ENCODE measurements at places on chromosomes 11 and 22. TPM values are rescaled to one million over a fixed set of nuclear protein-coding genes. Genes with fewer than 3 reads are reported as not detected.

- H3K27ac ChIP-seq = no peak overlapping the region
- peaks cover 15% of the 10 kb centered on the region for H3K4me1 ChIP-seq
- H3K36me3 ChIP-seq = no peaks in the 10 kb centered on the region
- no peak for DNase-seq
- no peaks in the 10 kb centered on the region for H3K27me3 ChIP-seq
These were observed 91.7 kb upstream of the CSNK2A3 start for GRCh38 chr11:11444804-11445131.

- no peak overlapping the region for H3K27ac ChIP-seq
- H3K36me3 ChIP-seq = no peaks in the 10 kb centered on the region
- H3K27me3 ChIP-seq = no peaks in the 10 kb centered on the region
- no peaks in the 10 kb centered on the region for H3K4me1 ChIP-seq
These were observed 20.4 kb upstream of the C11orf87 start for GRCh38 chr11:109401545-109401944.

GRCh38 chr22:31106731-31107177 lies 614 bp downstream of the SELENOM start:
- no peaks in the 10 kb centered on the region for H3K27me3 ChIP-seq
- H3K4me1 ChIP-seq = peaks cover 11% of the 10 kb centered on the region
- no peaks in the 10 kb centered on the region for H3K36me3 ChIP-seq
- H3K4me3 ChIP-seq = peak overlapping the region; percentile 59
- H3K27ac ChIP-seq = peak overlapping the region; percentile 91

CD6 gene
- 0.08 TPM for total RNA-seq

Measured in hepatocyte (in vitro differentiated cells).